ENCODE measurements at places on chromosomes 4 and X.

- no peak for DNase-seq
Observed at GRCh38 chr4:55834086-55834795, 14.7 kb downstream of the EXOC1L start.

- DNase-seq = no peak
Observed at GRCh38 chr4:19577097-19577496, 674.6 kb upstream of the SLIT2 start.

- no peak for DNase-seq
Observed at GRCh38 chr4:74838746-74839370, 44.5 kb upstream of the BTC start.

GRCh38 chrX:111505783-111506182, 5.7 kb upstream of the SERTM2 start:
- DNase-seq = no peak

DNA sequence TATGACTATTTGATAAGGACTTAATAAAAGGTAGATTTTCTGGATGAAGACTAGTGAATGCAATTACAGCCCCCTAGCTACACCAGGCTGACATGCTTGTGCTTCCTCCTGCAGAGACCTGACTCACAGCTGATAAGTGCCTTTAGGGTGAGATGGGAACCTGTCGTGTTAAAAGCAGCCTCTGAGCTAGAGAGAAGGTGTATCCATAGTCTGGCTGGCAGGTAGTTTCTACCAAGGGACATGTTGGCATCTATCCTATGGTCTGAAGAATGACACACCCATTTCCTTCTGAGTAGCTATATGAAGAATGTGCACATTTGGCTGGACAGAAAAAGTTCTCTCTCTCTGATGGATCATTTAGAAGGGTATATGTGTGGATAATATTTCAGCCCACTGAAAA, 64.1 kb downstream of the PARM1 start:
- no peak for DNase-seq

GRCh38 chrX:39631276-39632229, 466.2 kb downstream of the BCOR start:
- no peak for DNase-seq

DNA sequence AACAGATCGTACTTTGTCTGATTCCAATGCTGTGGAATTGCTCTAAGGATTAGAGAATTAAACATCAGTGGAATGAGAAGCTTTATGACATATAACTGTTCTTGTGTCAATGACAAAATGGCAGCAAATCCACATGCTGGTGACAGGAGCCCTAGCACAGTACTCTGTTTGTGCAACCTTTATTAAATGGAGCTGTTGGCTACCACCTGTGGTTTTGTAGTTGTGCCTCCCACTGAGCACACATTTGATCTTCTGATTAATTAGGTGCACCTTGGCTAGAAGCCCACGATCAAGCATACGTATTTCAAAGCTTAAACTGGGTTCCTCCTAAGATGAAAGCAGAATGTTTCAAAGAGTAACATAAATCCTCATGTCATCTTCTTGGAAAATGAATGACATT, 394.0 kb upstream of the IGFBP7 start:
- DNase-seq = no peak

GRCh38 chr4:6663596-6664393, 23.3 kb downstream of the MRFAP1 start:
- DNase-seq = no peak

DNA sequence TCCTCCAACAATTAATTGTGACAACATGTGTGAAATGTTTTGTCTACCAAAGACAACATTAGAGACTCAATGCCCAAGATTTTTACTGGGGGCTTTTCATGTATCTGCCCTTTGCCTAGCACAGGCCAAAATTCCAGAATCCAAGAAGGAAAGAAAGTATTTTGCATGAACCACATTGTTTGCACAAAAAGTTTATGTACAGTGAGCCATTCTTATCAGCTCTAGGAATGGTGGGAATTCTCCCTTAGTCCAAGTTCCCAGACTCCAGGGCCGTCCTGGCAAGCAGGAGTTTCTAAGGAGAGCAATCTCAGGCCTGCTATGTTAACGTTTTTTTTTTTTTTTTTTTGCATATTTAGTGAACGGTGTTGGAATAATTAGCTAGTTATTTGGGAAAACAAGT, 21.6 kb downstream of the GPRASP1 start:
- no peak for DNase-seq
